Calu3 (cell line): ENCODE measurements at places on chromosomes 11 and 22. TPM values are rescaled to one million over a fixed set of nuclear protein-coding genes. Genes with fewer than 3 reads are reported as not detected.

The ROBO4 gene
- not detected in 2 replicates for total RNA-seq

The PLAAT5 gene
- 0.42 and 0.57 TPM in 2 replicates for total RNA-seq

The SAAL1 gene
- total RNA-seq: 23.9 and 29.3 TPM in 2 replicates

The DEFB108B gene
- not detected in 2 replicates for total RNA-seq

The TLCD5 gene
- total RNA-seq: 4.9 and 5.9 TPM in 2 replicates
